ENCODE measurements at places on chromosomes 7 and 10. TPM values are rescaled to one million over a fixed set of nuclear protein-coding genes. Genes with fewer than 3 reads are reported as not detected.

GRCh38 chr7:96786261-96786997 lies 76.8 kb upstream of the SEM1 start:
- no peaks in the 10 kb centered on the region for H3K27me3 ChIP-seq
- no peaks in the 10 kb centered on the region for H3K36me3 ChIP-seq
- DNase-seq, result no peak
- no peak overlapping the region for H3K27ac ChIP-seq
- H3K4me3 ChIP-seq, result no peak overlapping the region

The CYP3A4 gene
- total RNA-seq, result not detected

DNA sequence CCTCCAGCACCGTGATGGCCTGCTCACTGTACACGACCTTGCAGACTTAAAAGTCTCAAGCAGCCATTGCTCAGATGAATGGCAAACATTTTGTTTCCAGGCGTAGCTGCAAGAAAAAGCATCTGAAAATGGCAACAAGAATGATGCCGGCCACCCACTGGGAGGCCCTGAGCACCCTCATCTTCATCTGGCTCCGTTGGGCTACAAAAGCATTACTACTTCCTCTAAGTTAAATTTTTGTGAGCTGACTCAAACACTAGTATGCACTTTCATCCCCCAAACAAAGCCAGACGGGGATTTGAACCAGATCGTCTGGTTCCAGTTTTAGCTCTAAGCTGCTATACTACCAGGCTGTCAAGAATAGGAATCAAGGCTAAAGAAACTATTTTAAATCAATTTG lies 116.6 kb upstream of the CDK1 start:
- H3K4me1 ChIP-seq, result peaks cover 19% of the 10 kb centered on the region
- H3K27ac ChIP-seq, result no peak overlapping the region
- no peaks in the 10 kb centered on the region for H3K27me3 ChIP-seq
- H3K36me3 ChIP-seq, result no peaks in the 10 kb centered on the region
- H3K4me3 ChIP-seq, result no peak overlapping the region

DNA sequence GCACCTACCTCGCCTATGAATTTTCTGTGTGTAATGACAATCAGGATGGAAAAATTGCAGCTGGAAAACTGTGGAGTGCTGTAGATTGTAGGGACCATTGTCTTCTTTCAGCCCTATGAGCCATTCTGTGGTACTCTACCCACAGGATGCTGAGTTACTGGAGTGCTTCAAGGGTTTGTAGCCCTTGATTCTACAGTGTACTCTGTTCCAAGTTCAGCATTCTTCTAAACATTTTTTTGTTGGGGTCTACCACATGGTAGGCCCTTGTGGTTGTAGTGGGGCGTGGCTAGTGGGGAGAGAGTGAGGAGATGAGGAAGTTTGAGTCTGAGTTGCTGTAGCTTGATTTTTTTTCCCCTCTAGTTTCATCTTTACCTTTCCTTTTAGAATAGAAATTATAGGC lies 33.5 kb downstream of the REEP3 start:
- H3K36me3 ChIP-seq, result peaks cover 5% of the 10 kb centered on the region
- H3K27me3 ChIP-seq, result no peaks in the 10 kb centered on the region
- peak overlapping the region; percentile 99 for H3K27ac ChIP-seq
- H3K4me1 ChIP-seq, result peaks cover 36% of the 10 kb centered on the region

- H3K27ac ChIP-seq, result no peak overlapping the region
- H3K4me3 ChIP-seq, result no peak overlapping the region
- no peak for DNase-seq
- no peaks in the 10 kb centered on the region for H3K27me3 ChIP-seq
Measured at GRCh38 chr7:113521468-113521867, 397.3 kb downstream of the PPP1R3A start.

GRCh38 chr7:110801502-110801901 lies 289.4 kb upstream of the LRRN3 start:
- H3K27me3 ChIP-seq, result no peaks in the 10 kb centered on the region
- no peaks in the 10 kb centered on the region for H3K4me1 ChIP-seq
- H3K4me3 ChIP-seq, result no peak overlapping the region

The PNLIPRP2 gene
- total RNA-seq, result not detected

- no peak overlapping the region for H3K4me3 ChIP-seq
- no peaks in the 10 kb centered on the region for H3K36me3 ChIP-seq
- H3K27me3 ChIP-seq, result no peaks in the 10 kb centered on the region
- no peak for DNase-seq
Measured at GRCh38 chr10:79183468-79183865, 114.7 kb downstream of the ZMIZ1 start.

- H3K4me1 ChIP-seq, result no peaks in the 10 kb centered on the region
- no peak for DNase-seq
- H3K4me3 ChIP-seq, result no peak overlapping the region
Measured at GRCh38 chr10:119845656-119846055, 27.0 kb downstream of the MCMBP start.

GRCh38 chr7:139241258-139241657 lies 10.2 kb downstream of the UBN2 start:
- peaks cover 44% of the 10 kb centered on the region for H3K4me1 ChIP-seq
- no peak overlapping the region for H3K4me3 ChIP-seq
- H3K36me3 ChIP-seq, result peaks cover 41% of the 10 kb centered on the region
- no peaks in the 10 kb centered on the region for H3K27me3 ChIP-seq
- H3K27ac ChIP-seq, result no peak overlapping the region
- DNase-seq, result no peak

The SYT15 gene
- 1.9 TPM for total RNA-seq

Data from PC-9 (cell line).